ENCODE measurements at places on chromosomes 5 and 9.

- DNase-seq, result no peak
Measured at GRCh38 chr5:120778491-120779484, 314.7 kb downstream of the PRR16 start.

GRCh38 chr5:132380047-132380446, 10.5 kb downstream of the SLC22A5 start:
- DNase-seq, result no peak

- no peak for DNase-seq
Measured at GRCh38 chr9:27468462-27469110, 55.5 kb upstream of the IFNK start.

- no peak for DNase-seq
Measured at GRCh38 chr9:70389621-70390266, 24.7 kb downstream of the KLF9 start.

- no peak for DNase-seq
Measured at GRCh38 chr5:169801324-169801777, 164.3 kb downstream of the DOCK2 start.

DNA sequence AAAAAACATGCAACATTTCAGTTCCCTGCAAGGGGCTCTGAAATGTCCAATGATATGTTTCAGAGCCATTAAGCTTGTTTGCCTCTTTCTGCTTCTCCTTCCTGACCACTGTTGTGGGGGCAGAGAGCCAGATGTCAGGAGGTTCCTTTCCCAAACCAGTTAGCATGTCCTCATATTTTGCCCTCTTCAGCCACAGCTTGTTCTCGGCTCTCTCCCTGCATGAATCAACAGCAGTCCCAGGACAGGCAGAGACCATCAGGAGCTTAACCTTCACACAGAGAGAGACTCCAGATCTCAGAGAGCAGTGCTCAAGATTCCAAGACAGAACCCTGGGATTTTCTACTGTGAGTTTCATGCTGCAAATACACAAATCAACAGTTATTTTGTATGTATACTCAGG, 218.5 kb downstream of the COMMD10 start:
- no peak for DNase-seq

- DNase-seq, result no peak
Measured at GRCh38 chr5:72245546-72245945, 74.5 kb downstream of the MRPS27 start.

GRCh38 chr5:115460472-115460871, 84.1 kb downstream of the FEM1C start:
- no peak for DNase-seq

- no peak for DNase-seq
Measured at GRCh38 chr5:65651144-65651543, 26.3 kb downstream of the SHLD3 start.

DNA sequence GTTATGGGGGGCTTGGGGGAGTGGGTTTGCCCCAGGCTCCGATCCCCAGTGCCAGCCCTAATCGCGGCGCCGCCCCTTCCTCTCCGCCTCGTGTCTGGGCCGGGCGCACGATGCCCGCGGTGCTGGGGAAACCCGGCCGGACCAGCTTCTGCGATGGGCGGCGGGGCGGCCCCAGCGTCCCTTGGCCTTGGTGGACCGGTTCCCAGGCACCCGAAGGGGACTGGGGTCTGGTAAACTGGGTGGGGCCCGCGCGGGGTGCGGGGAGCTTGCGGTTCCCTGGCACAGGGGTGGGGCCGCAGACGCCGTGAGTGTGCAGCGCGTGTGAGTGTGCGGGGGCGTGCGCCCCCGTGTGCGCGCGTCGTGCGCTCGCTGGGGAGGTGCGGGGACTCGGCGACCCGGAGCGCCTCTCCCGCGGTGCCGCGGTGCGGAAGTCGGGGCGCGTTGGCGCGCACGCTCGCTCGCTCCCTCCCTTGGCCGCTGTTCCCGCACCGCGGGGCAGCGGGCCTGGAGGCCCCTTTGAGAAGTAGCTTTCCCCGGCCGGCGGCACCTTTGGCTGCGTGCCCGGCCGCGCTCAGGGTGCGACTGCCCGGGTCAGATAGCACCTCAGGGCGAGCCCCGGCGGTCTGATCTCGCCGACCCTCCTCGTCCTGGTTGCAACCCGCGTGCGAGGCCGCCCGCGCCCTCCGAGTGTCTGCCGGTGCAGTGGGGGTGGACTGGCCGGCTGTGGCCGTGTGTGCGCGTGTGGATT, 568 bp downstream of the MACIR start:
- DNase-seq, result peak; percentile 59

GRCh38 chr5:55568654-55569512, 34.1 kb upstream of the PLPP1 start:
- DNase-seq, result no peak

GRCh38 chr5:115352571-115352970, 56.1 kb upstream of the CCDC112 start:
- DNase-seq, result no peak

DNA sequence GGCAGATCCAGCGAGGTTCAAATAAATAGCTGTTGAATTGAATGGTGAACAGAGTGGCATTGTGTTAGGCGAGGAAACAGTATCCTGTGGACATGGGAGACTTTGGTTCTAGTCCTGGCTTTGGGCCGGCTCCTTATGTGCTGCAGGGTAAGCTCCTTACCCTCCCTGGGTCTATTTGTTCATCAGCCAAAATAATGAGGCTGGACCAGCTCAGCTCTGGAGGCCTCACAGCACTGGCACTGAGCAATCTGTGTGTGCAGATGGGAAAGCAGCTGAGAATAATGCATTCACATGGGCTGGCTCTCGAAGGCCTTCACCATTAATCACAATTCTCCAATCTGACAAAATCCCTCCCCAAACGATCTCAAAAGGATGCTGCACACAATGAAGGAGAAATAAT, 81.9 kb downstream of the APBA1 start:
- DNase-seq, result no peak

- DNase-seq, result no peak
Measured at GRCh38 chr5:146944019-146944418, 65.5 kb upstream of the PPP2R2B start.

GRCh38 chr5:69416699-69417098, 1.8 kb downstream of the MARVELD2 start:
- no peak for DNase-seq

DNA sequence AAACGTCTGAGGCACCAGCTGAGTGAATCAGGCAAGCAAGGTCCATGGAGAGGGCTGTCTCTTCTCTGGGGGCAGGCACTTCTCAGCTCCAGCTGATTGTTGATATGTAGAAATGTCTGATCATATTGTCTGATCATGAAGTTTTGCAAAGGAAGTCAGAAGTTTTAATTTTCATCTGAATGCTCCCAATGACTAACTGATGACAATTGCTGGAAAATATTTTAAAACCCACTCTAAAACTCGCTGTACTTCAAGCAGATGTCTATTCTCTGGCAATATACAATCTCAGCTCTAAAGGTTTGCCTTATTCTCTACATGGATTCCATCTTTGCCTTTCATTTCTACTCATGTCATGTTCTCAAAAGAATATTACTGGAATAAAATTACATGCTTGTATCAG, 12.7 kb downstream of the PLK2 start:
- DNase-seq, result no peak

DNA sequence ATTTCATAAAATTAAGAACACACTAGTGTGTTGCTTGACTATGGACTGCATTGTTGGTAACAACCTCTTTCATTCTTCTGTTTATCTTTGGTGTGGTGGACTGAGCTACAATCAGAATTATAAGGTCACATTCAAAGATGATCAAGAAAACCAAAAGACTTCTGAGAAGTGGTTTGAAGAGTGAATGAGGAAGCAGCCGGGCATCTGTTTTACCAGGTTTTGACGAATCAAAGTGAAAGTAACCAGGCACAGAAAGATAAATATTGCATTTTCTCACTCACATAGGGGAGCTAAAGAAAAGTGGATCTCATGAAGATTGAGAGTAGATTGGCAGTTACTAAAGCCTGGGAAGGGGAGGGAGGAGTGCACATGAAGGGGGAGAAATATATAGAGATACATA, 589.1 kb downstream of the ZNF608 start:
- DNase-seq, result no peak

DNA sequence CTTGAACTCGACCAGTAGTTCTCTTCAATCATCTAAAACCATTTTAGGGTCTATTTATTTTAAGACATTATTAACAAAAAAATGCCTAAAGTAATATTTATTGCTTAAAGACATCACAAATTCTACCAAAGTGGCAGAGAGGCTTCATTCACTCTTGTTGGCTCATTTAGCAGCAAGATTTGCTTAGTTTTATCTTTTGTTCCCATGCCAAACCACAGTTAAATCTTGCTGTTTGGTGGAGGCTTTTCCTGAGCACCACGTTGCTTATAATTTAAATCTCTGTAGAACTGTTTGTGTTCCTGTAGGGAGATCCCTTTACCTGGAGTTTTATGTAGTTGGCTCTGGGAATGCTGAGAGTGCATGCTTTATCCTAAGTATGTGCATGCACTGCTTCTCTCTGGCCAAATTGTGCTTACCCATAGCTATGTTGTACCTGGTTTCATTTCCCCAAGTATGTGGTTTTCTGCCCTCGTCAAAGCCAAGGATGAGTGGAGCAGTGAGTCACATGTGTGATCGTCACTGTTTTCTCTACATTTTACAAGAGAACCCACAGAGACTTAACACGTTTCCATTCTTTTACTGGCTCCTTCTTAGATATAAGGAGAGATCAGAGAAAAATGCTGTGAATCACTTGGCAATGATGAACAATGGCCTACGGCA, 42.1 kb upstream of the MAST4 start:
- peak; percentile 74 for DNase-seq

- DNase-seq, result no peak
Measured at GRCh38 chr5:87081016-87081415, 186.7 kb upstream of the RASA1 start.

DNA sequence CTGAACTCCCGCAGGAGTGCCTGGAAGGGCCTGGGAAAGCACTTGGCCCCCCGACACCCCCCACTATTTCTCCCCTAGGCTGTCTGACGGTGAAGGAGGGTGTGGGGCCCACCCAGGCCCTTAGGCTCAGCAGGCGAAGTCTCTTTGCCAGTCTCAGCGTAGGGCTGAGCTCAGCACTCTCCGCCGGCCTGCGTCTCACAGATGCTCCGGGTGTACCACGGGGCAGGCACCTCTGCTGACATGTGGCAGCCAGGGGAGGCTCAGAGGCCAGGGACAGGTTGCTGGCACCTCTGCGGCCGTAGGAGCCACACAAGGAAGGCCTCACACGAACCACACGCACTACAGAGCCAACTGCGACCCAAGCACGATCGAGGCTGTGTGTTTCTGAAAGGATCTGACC, 114.2 kb downstream of the VAV2 start:
- DNase-seq, result no peak

GRCh38 chr9:134768332-134768708, 112.3 kb upstream of the FCN2 start:
- DNase-seq, result no peak

DNA sequence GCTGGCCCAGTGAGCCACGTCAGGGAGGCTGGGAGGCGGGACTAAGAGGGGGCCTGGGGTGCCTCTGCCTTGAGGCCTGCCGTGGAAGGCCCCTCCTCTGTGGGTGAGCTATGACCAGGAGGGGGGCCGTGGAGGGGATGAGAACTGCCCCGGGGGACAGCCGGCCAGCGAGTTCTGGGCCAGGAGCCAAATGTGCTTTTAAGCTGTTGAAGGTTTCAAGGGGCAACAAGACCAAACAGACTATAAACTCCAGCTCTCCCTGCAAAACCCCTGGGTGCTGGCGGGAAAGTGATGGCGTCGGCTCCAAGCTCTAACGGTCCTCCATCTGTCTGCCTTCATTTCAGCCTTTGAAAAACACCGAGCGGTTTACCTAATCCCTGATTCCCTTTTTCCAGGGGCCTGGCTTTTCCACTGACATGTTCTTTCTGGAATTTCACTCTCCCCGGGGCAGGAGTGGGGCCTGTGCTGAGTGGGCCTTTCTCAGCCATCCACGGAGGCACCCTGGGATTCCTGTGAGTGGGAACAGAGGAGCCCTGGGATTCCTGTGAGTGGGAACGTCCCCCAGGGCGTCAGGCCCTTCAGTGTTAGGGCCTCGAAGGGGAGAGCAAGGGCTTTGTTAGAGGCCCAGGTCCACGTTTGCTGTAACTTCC, 65.6 kb downstream of the COL5A1 start:
- no peak for DNase-seq

DNA sequence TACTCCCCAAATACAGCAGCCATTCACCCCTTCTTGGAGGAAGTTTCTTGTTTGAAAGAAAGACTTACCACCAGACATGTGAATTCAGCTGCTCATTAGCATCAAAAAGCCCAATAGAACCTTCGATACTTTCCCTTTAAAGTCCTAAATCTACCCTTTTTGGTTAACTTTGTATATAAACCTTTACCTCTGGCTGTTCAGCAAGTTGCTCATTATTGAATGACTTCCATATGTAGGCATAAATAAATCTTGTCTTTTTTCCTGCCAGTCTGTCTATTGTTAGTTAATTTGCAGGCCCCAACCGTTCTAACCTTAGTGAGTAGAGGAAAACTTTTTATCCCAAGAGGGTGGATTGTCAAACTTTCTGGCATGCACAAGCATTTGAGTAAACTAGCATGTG, 27.9 kb upstream of the FBXL17 start:
- no peak for DNase-seq

GRCh38 chr9:79962836-79963235, 391.1 kb downstream of the TLE4 start:
- no peak for DNase-seq

DNA sequence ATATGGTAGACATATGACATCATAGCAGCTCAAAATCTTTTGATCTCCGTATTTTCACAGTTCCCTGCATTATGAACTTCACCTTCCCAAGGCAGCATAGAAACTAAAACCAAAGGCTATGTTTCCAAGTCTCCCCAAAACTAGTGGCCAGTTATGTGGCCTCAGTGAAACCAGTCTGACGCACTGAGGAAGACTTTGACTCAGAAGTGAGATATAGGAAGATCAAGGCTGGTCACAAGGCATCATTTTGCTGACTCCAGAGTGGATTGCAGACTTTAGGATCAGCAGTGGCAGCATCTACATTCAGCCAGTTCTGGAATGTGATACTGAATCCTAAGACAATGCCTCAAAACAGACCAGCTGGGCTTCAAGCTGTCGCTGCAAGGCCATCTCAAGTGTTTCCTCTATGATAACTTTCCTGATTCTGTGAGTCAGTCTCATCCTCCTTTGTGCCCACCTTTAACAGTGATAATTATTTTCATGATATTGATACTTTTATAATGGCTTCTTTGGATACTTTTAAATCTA, 34.4 kb upstream of the ELL2 start:
- no peak for DNase-seq

GRCh38 chr5:89849830-89850512, 559.6 kb downstream of the CETN3 start:
- DNase-seq, result no peak

GRCh38 chr5:143435210-143435657, 31.7 kb upstream of the NR3C1 start:
- peak; percentile 82 for DNase-seq

- DNase-seq, result no peak
Measured at GRCh38 chr5:41921874-41922273, 3.2 kb upstream of the FBXO4 start.

GRCh38 chr5:109310315-109310714, 99.5 kb downstream of the PJA2 start:
- no peak for DNase-seq

- DNase-seq, result no peak
Measured at GRCh38 chr9:21558079-21558478, 76.0 kb upstream of the IFNE start.
